Iris pigment epithelial cell (primary cell): ENCODE measurements at places on chromosomes 6 and 20.

GRCh38 chr6:30610065-30610464 is 7.0 kb downstream of the PPP1R10 start:
- DNase-seq: no peak

DNA sequence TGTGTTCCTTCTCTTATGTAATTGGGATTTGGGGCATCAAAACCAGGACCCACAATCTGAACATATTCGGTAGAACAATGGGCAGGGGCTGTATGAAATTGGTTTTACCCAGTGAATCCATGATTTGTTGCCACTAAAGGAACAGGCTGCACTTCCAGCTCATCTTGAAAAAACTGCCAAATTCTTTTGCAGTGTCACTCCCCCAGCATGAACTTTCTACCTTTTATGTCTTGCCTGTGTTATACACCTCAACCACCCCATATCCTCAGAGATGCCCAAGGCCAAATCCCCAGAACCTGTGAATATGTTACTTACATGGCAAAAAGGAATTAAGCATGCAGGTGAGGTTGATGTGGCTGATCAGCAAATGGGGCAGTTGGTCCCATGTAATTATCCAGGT is 280.2 kb upstream of the ECI2 start:
- DNase-seq: no peak

DNA sequence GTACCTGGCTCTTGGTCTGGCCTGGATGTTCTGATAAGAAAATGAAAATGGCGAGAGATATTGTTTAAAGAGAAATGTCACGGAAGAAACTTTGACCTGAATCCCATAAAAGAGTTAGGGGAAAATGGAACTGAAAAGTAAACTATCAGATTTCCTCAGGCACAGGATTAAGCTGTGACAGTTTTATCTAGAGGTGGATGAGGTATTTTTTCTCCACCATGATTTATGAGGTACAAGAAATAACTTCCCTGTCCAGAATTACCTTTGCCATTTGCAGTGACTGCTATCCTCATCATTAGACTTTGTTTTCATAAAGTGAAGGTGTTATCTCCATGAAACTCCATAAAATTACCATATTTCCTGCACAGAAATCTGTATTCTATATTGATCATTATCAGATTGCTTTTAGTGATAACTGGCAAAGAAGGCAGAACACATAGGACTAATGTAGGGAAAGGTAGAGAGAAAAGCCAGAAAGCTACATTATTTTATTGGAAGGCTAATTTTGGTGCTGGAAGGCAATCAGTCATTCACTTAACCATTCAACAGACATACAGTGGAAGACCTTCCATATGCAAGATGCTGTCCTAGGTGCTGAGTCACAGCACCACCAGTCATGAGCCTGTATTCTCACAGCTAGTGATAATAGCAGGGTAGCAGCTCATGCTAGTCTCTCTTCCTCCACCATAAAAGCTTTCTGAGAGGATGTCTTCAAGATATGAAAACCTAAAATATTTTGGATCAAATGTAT is 427.3 kb upstream of the CITED2 start:
- peak; percentile 54 for DNase-seq

DNA sequence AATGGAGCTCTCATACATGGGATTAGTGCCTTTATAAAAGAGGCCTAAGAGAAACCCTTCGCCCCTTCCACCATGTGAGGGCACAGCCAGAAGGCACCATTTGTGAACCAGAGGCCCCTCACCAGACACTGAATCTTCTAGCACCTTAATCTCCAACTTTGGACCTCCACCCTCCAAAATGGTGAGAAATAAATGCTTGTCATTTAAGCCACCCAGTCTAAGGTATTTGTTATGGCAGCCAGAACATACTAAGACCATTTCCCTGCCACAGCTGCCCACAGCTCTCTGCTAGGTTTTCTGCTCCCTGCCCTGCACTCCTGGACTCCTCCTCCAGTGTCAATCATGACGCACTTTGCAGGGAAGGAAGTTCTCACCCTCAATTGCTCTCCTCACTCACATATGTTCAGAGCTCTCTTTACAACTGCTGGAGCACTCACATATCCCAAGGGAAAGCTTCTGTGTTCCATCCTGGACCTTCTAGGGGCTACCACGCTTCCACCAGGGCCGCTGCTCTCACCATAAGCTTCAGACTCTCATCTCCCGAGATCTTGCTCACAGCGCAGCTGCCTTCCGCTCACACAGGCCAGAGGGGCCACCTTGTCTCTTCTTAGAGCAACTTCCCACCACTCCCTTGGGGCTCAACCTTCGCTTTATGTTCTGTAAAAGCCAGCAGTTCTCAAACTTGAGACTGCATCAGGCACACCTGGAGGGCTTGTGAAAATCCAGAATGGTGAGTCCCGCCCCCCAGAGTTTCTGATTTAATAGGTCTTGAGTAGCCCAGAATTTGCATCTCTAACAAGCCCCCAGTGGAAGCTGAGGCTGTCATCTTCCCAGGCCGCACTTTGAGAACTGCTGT is 1.6 kb upstream of the LY86 start:
- DNase-seq: no peak

DNA sequence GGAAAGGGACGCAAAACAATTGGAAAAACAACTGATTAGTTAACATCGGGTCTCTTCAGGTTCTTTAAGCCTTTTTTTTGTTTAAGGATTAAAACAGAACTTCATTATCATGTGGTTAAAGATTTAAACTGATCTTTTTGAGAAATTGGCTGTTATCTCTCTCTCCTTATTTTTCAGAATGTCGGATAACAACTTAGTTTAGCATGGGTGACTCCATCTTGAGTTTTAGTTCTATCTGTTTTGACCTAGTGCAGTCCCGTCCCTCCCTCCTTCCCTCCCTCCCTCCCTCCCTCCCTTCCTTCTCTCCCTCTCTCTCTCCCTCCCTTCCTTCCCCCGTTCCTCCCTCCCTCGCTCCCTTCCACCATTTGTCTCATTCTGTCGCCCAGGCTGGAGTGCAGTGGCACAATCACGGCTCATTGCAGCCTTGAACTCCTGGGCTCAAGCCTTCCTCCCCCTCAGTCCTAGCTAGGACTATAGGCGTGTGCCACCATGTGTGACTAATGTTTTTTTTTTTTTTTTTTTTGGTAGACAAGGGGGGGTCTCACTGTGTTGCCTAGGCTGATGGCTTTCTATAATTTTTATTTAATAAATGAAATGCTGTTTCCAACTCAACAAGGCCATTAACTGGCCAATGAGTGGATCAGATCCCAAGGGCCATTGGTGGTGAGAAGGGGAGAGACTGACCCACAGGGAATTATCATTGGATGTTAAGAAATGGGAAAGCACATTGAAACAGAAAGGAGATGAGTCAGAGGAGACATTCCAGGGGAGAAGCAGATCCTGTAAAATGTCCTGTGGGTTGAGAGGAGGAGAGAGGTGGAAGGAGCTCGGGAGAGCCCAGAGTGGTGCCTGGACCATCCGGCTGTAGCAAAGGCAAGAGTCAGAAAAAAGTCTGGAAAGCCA is 13.6 kb downstream of the BAK1 start:
- DNase-seq: peak; percentile 73

GRCh38 chr20:57383447-57384347 is 7.5 kb upstream of the RBM38 start:
- no peak for DNase-seq

DNA sequence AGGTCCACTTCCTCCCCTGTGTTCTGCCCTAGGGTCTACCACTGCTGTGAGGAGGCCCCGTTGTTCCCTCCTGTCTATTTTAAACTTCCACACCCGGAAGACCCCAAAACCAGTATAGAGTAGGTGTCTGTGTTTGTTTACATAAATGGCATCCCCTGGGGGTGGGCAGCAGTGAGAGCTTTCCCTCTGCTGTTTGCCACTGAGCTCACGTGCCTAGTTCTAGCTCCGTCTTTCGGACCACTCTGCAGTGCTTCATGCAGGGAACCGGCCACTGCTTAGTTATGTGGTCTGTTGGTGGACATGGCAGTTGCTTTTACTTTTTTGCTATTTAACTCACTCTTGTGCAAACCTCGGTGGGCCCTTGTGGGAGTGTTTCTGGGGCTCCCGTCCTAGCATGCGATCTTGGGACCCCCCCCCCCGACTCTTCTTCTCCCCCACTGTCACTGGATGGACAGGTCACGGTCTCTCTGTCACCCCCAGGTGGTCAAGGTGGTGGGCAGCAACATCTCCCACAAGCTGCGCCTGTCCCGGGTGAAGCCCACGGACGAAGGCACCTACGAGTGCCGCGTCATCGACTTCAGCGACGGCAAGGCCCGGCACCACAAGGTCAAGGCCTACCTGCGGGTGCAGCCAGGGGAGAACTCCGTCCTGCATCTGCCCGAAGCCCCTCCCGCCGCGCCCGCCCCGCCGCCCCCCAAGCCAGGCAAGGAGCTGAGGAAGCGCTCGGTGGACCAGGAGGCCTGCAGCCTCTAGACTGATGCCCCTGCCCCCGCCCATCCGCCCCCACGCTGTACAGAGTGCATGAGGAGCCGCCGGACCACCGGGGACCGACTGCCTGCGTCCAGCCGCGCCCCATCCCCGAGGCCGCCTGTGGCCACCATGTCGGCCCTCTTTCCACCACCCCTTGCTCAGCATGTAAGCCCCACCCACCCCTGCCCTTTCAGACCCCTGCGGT is 40.9 kb downstream of the VSTM2L start:
- DNase-seq: no peak

GRCh38 chr20:44583157-44583556 is 778 bp downstream of the PKIG start:
- DNase-seq: no peak

- peak; percentile 50 for DNase-seq
Measured at GRCh38 chr6:142810952-142811514, 133.9 kb downstream of the HIVEP2 start.

- no peak for DNase-seq
Measured at GRCh38 chr6:52550014-52550575, 26.8 kb downstream of the TRAM2 start.

DNA sequence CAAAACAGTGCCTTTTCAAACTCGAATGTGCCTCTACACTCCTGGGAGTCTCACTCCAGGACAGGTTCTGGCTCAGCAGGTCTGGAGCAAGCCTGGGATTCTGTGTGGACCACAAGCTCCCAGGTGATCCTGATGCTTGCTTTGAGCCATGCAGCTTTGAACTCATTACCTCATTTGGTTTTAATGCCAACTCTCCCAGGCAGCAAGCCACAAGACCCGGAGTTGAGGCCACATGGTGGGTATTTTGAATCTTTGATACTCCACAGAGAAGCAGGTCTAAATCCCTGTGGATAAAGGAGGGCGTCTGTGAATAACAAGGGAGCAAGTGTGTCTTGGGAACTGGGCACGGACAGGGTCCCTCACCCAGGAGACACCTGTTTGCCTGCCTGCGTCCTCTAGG is 205.4 kb upstream of the CST7 start:
- DNase-seq: no peak

- DNase-seq: no peak
Measured at GRCh38 chr6:451847-452246, 60.3 kb downstream of the IRF4 start.

DNA sequence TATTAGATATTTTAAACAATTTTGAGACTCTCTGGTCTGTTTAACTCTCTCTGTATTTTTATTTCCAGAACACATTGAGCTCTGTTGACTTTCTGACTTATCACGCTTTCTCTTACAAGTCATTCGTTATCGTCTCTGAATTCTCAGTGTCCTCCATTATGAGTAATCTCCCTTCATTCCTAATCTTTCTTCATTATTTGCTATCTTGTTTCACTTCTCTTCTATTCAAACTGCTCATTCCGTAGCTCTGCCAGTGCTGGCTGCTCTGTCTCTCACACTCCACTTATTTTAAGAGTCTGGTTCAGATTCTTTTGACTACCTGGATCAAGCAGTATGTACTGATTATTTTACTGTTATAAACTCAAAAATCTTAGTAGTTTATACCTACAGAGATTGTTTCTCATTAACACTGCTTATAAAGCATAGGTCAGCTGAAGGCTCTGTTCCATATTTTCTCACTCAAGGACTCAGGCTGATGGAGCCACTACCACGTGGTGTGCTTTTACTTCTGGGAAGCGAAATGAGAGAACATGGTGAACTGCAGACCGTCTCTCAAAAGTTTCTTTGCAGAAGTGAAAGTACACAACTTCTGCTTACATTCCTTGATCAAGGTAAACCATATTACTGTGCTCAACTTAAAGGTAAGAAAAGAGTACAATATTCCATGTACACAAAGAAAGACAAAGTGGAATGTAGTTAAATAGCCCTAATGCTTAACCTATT is 485.2 kb downstream of the GRIK2 start:
- DNase-seq: no peak

- no peak for DNase-seq
Measured at GRCh38 chr6:158697811-158698210, 48.0 kb downstream of the SYTL3 start.

GRCh38 chr6:4323322-4323721 is 187.9 kb upstream of the ECI2 start:
- no peak for DNase-seq

DNA sequence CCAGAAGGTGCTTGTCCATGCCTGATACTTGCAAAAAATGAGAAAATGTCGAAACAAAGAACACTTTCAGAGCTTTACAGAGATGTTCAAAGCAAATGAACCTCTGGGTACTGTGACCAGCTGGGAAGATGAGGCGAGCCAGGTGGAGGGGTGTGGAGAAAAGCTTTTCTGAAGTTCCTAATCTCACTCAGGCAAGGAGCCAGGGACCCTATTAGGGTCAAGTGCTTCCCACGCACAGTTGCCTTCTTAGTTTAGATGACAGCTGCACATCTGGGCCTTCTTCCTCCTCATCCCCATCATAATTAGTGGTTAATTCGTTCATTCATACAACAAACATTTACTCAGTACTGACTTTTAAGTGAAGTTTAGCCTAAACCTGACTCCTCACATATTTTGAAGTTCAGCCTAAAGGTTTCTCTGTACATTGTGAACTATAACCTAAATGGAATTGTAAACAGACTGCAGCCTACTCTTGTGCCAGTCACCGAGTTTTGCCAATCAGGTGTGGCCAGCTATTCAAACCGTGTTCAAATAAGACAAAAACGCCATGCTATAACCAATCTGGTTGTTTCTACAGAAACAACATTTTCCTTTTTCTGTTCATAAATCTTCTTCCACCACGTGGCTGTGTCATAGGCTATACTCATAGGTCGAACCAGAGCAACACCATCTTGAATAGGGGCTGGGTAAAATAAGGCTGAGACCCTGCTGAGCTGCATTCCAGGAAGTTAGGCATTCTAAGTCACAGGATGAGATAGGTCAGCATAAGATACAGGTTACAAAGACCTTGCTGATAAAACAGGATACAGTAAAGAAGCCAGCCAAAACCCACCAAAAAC is 19.3 kb upstream of the AHCY start:
- no peak for DNase-seq

DNA sequence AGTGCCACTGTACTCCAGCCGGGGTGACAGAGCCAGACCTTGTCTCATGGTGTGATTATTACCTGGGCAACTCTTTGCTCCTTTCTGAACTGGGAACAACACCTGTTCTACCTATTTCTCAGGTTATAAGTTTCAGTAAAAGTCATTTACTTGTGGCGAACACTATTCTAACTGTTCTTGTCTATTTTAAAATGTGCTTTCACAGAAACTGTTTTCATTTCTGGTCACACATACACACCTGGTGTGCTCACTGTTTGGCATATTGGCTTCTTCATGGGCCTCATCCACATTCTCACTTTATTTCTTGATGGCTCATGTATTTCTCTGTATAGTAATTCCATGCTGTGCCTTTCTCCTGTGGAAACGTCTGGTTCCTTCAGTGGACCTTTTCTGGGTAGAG is 30.5 kb upstream of the XRN2 start:
- no peak for DNase-seq
